ENCODE measurements at places on chromosomes 4 and X.
A peak's percentile ranks its signal among the peaks of the same experiment; 100 is the strongest.

GRCh38 chr4:182582245-182582644, 334.9 kb downstream of the DCTD start:
- DNase-seq: no peak

DNA sequence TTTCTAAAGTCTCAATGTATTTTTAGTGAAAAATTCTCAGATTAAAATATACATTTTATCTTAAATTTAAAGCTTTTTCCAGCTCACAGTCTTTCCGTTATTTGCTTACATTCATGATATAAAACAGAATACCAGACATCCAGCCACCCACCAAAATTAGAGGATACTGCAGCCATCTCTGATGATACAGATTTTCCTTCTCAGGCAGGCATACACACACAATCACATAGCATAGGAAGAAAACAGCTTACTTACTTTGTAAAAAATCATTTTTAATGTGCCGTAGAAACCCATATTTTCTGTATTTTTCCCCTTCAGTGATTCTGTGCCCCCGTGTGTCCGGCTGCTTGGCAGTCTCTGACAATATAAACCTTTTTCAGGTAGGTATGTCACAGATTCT, 183.7 kb downstream of the FBXW7 start:
- DNase-seq: no peak

DNA sequence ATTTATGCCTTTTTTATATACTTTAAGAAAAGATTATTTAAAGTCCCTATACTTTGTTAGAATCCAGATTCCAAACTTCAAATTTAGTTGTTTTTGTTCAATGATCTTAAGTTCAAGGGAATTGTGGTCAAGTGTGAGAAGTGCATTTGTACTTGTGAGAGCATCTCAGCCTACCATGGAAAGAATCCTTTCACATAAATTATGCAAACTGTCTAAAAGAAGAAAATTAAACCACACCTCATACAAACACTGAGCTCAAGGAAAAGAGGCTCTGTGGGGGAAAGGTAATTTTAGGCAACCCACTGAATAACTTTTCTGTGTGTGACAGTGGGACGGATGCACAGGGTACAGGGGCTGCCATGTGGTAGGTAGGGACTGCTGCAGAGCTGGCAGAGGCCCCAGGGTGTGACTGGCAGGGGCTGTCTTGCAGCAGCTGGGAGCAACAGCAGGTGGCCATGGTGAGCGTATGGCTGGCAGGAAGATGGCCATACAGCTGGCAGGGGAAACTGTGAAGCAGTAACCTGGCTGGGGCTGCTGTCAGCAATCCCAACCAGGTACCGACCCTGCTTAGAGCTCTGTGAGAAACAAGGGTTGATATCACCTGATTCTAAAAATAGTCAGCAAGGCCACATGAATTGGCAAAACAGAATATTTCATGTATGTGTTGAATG, 130.6 kb downstream of the UGT8 start:
- no peak for DNase-seq

DNA sequence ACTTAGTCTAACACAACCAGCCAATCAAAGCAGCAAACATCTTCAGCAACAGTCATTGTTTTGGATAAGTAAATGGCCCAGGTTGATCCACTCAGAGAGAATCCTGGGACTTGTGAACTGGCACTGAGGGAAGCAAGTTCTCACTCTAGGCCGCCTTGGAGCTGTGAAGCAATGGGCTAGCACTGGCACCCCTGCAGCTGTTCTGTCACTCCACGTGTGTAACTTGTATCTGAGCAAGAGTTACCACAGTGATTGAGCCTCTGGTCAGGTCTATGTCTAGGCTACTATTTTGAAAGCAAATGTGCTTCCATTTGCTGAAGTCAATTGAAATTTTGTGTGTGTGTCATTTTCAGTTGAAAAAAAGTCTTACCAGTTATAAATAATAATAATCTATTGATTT, 57.2 kb upstream of the HS3ST1 start:
- DNase-seq: no peak

- DNase-seq: no peak
Measured at GRCh38 chr4:9999956-10000561, 21.2 kb downstream of the SLC2A9 start.

- DNase-seq: no peak
Measured at GRCh38 chr4:33746979-33747378, 2497.3 kb downstream of the ARAP2 start.

- no peak for DNase-seq
Measured at GRCh38 chr4:123649250-123649644, 252.7 kb downstream of the SPRY1 start.

GRCh38 chrX:130994671-130995070, 63.5 kb upstream of the ARHGAP36 start:
- no peak for DNase-seq

DNA sequence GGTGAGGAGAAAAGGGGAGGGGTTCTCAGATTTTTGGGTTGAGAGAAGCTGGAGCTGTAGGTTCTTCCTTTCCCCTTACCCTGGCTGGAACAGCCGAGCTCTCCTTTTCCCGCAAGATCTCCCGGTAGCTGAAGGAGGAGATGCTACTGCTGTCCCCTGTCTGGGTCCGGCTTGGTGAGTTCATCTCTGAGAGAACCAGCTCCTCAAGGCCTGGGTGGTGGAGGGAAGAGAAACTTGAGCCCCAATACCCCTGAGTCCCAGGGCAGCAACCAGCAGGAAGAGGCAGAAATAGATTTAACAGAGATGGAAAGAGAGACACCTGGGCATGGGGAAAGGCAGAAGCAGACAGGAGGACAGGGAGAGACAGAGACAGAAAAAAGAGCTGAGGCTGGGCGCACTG, 6.6 kb upstream of the KCND1 start:
- DNase-seq: no peak

DNA sequence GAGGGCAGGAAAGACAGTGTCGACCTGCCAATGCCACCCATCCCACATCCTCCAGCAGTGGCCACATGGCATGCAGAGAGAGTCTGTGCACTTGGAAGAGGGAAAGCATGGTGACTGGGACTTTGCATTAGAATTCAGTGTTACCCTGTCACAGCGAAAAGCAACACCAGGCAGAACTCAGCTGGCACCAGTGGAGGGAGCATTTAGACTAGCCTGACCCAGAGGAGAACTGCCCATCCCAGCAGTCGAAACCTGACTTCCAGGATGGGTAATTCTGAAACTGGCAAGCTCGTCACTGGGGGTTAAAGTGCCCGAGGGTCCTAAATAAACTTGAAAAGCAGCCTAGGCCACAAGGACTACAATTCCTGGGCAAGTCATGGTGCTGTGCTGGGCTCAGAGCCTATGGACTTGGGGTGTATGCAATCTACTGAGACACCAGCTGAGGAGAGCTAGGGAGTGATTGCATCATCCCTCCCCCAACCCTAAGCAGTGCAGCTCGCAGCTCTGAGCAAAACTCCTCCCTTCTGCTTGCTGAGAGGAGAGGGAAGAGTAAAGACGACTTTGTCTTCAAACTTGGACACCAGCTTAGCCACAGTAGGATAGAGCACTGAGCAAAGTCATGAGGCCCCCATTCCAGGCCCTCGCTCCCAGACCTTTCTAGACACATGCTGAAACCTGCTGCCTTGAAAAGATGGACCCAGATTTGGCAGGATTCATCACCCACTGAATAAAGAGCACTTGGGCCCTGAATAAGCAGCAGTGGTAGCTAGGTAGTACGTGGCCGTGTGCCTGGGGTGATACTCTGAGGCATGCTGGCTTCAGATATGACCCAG, 68.8 kb downstream of the DDX60L start:
- no peak for DNase-seq

DNA sequence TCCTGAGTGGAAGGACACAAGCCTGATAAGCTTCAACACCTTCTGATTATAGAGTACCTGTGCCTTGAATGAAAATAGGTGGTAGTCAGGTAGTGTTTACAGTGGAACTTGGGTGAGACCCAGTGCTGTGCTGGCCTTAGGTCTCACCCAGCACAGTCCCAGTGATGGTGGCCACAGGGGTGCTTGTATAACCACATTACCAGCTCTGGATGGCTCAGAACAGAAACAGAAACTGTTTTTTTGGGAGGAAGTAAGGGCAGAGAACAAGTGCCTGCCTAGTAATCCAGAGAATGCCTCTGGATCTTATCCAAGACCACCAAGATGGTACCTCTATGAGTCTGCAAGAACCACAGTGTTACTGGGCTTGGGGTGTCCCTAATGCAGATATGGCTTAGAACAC, 171.5 kb upstream of the DIPK2B start:
- no peak for DNase-seq

GRCh38 chrX:13891377-13892140, 74.7 kb upstream of the GPM6B start:
- no peak for DNase-seq

DNA sequence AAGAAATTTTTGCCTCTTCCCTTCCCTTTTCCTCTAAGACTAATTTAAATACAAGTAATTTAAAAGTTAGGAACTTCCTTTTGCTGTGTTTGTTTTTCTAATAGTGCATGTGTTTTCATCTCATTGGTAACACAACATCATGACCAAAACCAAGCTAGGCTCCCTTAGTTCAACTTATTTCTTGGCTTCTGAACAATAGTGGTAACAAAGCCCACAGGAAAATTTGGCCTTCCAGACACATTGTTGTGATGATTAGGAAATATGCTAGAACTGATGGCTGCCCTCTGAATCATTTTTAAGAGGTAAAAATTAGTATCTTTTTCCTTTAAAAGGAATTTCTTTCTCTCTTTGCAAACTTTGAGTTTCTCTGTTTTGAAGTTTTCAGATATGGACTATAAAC, 25.5 kb upstream of the TEC start:
- no peak for DNase-seq

DNA sequence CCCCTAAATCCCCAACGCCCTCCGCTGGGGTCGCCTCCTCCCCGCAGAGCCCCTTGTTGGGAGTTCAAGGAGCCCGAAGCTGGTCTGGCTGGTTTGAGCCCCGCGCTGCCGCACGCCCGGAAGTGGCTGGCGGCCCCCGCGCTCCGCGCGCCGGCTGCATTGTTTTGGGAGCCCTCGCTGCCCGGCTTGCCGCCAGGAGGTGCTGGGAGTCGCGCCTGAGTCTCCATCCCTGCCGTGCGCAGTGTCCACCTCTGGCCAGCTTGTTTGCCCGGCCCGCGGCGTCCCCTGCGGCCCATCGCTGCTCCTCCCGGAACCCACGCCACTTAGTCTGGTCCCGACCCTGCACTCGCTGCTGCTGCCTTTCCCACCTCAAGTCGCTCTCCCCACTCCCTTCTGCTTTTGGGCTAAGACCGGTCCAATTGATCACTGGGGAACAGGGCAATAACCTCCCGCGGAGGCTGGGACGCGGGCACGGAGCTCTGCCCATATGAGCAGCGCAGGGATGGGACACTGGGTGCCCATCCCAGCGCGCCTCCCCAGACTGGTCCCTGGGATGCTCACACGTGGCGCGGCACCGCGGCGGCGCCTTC, 2.2 kb upstream of the SFRP2 start:
- DNase-seq: no peak

DNA sequence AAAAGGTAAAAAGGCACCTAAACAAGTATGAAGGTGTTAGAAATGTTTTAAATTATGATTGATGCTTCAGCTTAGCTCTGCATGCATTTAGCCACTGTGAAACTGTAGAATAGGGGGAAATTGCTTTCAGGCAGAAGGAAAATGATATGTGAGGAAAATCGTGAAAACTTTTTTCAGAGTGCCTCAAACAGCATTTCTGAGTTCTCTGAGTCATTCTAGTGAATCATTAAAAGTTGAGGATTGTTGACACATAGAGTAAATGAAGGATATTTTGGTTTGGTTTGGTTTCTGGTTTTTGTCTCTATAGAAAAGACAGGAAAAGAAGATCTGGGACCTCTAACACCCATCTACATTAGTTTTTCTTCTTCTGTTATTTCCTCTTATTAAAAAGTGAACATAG, 332.5 kb upstream of the TRAM1L1 start:
- DNase-seq: no peak

GRCh38 chrX:65136424-65136823, 160.2 kb upstream of the ZC4H2 start:
- no peak for DNase-seq

DNA sequence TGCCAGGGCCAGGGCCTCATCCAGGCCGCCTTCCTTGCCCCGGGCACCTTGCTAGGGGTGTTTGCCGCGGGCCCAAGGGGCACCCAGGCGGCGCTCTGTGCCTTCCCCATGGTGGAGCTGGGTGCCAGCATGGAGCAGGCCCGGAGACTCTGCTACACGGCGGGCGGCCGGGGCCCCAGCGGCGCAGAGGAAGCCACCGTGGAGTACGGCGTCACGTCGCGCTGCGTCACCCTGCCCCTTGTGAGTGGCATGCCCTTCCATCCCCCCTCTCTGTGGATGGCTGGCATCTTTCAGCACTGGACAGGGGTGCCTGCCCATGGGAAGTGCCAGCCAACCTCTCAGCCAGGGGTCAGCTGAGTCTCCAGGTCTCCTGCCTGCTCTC, 3.6 kb downstream of the PLXNB3 start:
- no peak for DNase-seq

GRCh38 chrX:139078761-139079280, 367.3 kb upstream of the FGF13 start:
- DNase-seq: no peak

DNA sequence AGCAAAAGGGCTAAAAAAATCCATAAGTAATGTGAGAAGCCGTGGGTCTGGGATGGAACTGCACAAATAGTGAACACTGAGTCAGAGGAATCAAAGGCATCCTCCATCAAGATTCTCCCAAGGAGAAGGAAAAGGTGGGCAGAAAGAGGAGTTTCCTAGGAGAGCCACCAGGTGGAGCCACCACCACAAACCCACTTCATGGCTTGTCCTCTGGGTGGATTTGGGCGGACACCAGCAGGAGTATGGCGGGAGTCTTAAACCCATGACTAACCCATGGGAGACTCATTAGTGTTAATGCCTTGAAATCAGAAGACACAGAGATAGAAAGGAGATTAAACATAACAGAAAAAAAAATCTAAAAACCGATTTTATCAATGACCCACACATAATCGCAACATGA, 147.7 kb downstream of the SH3KBP1 start:
- DNase-seq: peak; percentile 12

DNA sequence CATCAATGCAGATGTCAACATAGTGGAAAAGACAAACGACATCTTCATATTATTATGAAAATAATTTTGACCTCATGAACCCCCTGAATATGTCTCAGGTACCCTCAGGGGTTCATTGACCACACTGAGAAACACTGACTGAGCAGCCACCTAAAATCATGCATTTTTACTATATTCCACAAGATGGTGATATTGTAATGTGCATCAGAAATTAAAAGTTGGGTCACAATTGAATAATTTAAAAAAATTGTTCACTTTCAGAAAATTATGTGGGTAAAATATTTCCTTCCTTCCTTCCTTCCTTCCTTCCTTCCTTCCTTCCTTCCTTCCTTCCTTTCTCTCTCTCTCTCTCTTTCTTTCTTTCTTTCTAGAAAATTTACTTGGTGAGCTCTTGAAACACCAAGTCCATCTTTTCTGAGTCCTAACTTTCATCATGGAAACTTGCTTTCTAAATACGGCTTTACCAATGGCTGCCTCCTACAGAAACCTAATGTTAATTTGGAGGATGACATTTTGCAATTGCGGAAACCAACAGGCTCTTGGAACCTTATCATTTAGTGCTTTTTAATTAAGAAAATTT, 103.6 kb downstream of the RTL3 start:
- DNase-seq: no peak
